ENCODE measurements at places on chromosomes 2 and 18. TPM values are rescaled to one million over a fixed set of nuclear protein-coding genes. Genes with fewer than 3 reads are reported as not detected.

Gene RPE
- 53.4 TPM for total RNA-seq

Gene PAX8
- 3.9 TPM for total RNA-seq

Gene ARHGEF33
- total RNA-seq = 9.3 TPM

- no peaks in the 10 kb centered on the region for H3K36me3 ChIP-seq
- H3K27ac ChIP-seq = peak overlapping the region; percentile 70
- H3K27me3 ChIP-seq = no peaks in the 10 kb centered on the region
- no peak for DNase-seq
- peak overlapping the region; percentile 25 for H3K4me3 ChIP-seq
Measured at GRCh38 chr18:79526468-79527460, 131.0 kb downstream of the NFATC1 start.

DNA sequence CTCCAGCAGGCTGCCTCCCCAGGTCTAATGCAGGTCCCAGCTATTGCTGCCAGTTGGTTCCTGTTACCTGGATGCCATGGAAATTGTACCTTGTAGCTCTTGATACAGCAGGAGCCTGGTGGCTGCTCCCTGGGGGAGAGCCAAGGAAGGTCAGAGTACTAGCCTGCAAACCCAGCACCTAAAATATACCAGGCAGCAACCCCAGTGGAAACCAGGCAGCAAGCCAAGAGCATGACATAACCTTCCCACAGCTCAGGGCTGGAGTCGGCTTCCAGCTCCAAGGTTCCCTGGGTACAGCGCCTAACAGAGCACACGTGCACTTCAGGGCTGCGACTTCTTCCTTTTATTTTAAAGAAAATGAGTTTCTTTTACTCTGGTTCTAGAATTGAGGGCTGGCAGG is 30.3 kb downstream of the TNP1 start:
- no peaks in the 10 kb centered on the region for H3K36me3 ChIP-seq
- H3K4me1 ChIP-seq = peaks cover 10% of the 10 kb centered on the region

DNA sequence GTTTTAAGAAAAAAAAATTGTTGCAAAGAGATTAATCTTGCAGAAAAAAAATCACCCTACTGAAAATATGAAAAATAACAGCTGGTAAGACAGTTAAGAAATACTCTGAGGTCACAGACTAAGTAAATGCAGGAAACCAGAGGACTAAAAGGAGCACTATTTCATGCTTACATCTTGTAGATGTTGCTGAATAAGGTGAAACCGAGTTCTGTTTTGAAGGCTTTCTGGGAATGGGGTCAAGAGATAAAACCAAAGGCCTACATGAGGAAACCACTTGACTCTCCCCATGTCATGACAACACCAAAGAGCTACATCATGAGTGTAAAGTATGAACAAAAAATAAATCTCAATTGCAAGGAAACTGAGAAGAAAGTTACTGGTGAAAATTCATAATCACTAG is 197.6 kb downstream of the LRP1B start:
- H3K27me3 ChIP-seq = no peaks in the 10 kb centered on the region
- H3K4me3 ChIP-seq = no peak overlapping the region

DNA sequence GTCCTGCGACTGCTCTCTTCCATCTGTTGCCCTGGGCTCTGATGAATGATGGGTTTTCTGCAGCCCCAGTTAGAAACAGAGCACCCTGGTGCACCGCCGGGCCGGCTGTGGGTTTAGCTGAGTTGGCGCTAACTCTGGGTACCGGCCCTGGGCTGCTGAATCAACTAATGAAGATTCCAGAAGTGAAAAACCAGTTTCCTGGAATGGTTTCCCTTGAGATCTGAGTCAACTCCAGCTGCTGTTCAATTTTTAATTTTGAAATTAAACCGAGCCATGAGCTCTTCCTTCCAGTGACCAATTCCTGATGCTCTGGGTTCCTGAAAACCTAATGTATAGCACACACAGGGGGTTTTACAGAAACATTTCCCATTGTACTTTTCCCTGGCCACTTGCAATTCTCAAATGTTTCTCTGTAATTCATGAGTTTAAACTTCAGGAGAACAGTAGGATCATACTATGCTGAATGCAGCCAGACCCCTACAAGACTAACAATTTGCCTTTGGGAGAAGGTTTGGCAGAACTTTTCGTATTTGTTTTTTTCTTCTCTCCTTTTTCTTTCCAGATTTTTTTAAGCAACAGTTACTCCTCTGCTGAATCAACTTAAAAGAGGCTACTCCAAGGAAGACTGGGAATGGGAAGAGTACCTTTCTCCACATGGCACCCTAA is 5.5 kb downstream of the COL6A3 start:
- DNase-seq = no peak
- H3K4me1 ChIP-seq = no peaks in the 10 kb centered on the region
- no peak overlapping the region for H3K4me3 ChIP-seq
- no peaks in the 10 kb centered on the region for H3K36me3 ChIP-seq

GRCh38 chr2:233210843-233211547 is 40.5 kb upstream of the ATG16L1 start:
- H3K27ac ChIP-seq = peak overlapping the region; percentile 37
- peak; percentile 75 for DNase-seq
- H3K36me3 ChIP-seq = no peaks in the 10 kb centered on the region
- H3K4me3 ChIP-seq = peak overlapping the region; percentile 39
- no peaks in the 10 kb centered on the region for H3K27me3 ChIP-seq

GRCh38 chr2:215031321-215031720 is 107.1 kb downstream of the ABCA12 start:
- H3K27ac ChIP-seq = no peak overlapping the region
- no peaks in the 10 kb centered on the region for H3K27me3 ChIP-seq
- H3K4me3 ChIP-seq = no peak overlapping the region
- DNase-seq = no peak
- H3K36me3 ChIP-seq = no peaks in the 10 kb centered on the region

GRCh38 chr2:61045226-61045625 is 20.4 kb upstream of the SANBR start:
- peak overlapping the region; percentile 1 for H3K27ac ChIP-seq
- H3K36me3 ChIP-seq = peaks cover 27% of the 10 kb centered on the region
- DNase-seq = no peak
- no peaks in the 10 kb centered on the region for H3K4me1 ChIP-seq

GRCh38 chr2:48901416-48901815 is 145.9 kb upstream of the LHCGR start:
- H3K4me1 ChIP-seq = no peaks in the 10 kb centered on the region
- no peaks in the 10 kb centered on the region for H3K36me3 ChIP-seq
- H3K27me3 ChIP-seq = no peaks in the 10 kb centered on the region
- H3K4me3 ChIP-seq = no peak overlapping the region
- no peak for DNase-seq

DNA sequence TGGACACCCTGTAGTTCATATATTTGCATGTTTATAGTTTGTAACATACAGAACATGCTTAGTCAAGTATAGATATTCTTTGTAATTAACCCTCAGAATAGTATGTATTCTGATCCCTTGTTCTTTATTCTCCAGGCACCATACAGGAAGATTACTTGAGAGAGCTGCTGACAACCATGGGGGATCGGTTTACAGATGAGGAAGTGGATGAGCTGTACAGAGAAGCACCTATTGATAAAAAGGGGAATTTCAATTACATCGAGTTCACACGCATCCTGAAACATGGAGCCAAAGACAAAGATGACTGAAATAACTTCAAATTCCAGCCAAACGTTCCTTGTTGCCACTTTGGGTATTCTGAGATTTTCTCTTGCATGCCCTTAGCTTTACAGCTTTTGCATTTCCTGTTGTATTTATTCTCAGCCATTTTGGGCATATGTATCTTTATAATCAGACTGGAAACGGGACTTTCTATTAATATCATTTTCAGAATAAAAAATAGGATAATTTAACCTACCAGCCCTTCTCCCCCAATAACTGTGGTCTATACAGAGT is 6.2 kb upstream of the MYL12B start:
- no peak overlapping the region for H3K27ac ChIP-seq
- H3K36me3 ChIP-seq = no peaks in the 10 kb centered on the region

- H3K27ac ChIP-seq = no peak overlapping the region
- no peak for DNase-seq
- H3K36me3 ChIP-seq = no peaks in the 10 kb centered on the region
- no peak overlapping the region for H3K4me3 ChIP-seq
- no peaks in the 10 kb centered on the region for H3K27me3 ChIP-seq
Measured at GRCh38 chr18:68979737-68980136, 181.9 kb downstream of the CCDC102B start.

DNA sequence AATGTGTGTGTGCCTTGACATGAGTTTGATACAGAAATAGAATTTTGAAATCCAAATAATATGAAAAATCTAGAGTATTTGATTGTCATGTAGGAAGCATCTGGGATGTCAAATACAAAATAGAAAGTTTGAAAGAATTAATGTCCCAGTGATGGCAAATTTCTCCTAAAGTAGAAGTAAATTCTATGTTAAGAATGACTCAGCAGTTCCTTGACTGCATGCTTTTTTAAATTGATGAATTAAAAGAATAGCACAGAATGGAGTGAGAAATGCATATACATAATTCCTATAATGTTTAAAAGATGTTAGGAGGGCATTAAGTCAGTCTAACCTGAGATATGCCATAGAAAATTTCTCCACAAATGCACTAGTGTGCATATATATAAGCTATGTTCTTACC is 357.5 kb downstream of the TMEM182 start:
- no peak overlapping the region for H3K27ac ChIP-seq
- no peak for DNase-seq
- H3K27me3 ChIP-seq = no peaks in the 10 kb centered on the region
- H3K36me3 ChIP-seq = no peaks in the 10 kb centered on the region

All from tibial nerve (tissue), 4 donors.